ENCODE measurements at places on chromosomes 2 and 18.

DNA sequence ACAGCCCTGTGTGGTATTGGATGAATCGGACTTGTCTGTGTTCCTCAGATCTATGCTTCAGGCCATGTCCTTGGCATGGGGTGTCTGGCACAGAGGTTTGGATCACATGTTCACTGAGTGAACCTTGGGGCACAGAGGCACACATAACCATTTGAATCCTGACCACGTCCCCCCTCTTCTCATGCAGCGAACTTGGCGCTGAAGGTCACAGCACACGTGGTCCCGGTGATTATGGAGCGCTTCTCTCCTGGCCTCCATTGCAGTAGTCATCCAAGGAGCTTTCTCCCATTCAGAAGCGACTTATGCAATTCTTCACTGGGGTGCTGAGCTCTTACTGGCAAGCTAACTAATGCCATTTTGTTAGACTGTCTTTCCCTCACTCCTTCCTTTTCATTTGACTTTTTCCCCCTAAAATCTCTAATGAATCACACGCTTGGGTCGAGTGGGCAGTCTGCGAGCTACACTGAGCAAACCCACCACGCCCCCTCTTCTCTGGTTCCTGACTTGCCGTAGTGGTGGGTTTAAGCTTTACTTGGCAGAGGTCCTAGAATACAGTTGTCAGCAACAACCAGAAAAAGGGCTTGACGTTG, 59.4 kb downstream of the KCNG2 start:
- no peak for DNase-seq

GRCh38 chr2:74742471-74742870, 88.4 kb downstream of the SEMA4F start:
- DNase-seq, result no peak

- no peak for DNase-seq
Measured at GRCh38 chr2:1505031-1505441, 91.8 kb downstream of the TPO start.

GRCh38 chr2:119280680-119281079, 57.0 kb downstream of the STEAP3 start:
- DNase-seq, result no peak

GRCh38 chr2:719734-720133, 42.5 kb upstream of the TMEM18 start:
- no peak for DNase-seq

GRCh38 chr2:2681711-2682251, 350.7 kb upstream of the MYT1L start:
- DNase-seq, result peak; percentile 31

DNA sequence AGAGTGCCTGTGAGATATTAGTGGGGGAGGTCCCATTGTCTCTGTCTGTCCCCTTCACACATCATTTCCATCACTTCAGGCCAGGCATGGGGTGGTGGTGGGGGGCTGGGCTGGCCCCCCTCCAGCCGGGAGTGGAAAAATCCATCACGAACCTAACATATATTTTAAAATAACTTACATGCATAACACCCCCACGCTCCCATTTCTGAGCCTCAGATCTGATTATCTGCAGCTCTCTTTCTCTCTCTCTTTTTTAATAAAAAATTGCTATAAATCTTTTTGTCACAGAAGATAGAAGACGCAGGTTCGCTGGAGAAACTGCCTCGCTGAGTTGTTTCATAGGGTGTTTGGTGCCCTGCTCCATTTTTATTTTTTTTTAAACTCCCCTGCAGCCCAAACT, 159.8 kb downstream of the CELF4 start:
- DNase-seq, result no peak

DNA sequence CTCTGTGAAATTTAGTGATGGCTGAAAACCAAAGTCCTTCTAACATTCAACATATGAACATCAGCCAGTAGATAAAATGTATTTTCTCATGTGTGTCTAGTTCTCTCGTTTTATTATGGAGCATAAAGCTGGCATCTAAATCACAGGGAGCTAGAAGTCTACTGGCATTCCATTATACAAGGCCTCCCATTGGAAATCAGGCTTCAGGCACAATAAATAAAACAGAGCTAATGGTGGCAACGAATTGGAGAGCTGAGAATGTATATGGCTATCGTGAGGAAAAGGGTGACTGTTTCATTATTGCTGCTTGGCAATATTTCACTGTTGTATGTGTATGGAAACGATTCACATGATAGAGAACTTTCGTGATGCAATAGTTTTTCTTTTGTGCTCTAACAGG, 62.4 kb downstream of the SLC5A7 start:
- DNase-seq, result no peak

GRCh38 chr2:108449410-108450130, 564 bp downstream of the GCC2 start:
- DNase-seq, result peak; percentile 53

GRCh38 chr2:50143822-50144575, 887.9 kb downstream of the NRXN1 start:
- peak; percentile 10 for DNase-seq

DNA sequence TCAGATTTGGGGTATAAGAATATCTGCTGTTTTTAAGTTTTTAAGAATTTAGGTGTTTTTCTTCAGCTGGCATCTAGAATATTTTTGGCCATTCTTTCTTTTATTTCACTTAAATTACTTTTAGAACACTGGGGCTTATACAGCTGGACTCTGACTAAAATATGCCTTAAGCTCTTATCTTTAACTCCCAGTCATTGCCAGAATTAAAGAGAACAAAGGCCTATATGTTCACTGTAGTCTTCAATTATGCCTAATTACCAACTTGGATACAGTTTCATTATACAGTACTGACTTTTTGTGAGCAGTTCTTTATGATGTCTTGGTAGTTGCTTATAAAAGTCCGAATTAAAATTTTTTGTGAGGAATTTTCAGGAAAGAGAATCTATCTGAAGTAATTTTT, 192.8 kb downstream of the ZNF407 start:
- no peak for DNase-seq

DNA sequence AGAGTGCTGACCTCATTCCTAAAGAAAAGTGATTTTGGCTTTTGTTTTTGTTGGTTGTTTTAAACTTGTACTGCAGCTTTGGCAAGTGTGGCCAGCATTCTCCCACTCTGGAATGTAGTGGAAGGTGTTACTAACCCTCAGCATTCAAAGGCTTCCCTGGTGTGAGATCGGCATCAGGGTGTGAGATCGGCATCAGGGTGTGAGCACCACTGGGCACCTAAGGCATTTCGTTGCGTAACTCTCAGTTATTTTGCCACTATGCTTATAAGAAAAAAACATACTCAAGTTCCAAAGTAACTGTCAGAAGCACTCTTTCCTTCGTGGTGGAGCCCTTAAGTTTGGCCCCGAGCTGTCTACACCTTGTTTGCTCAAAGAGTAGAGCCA, 1.7 kb downstream of the CYBRD1 start:
- DNase-seq, result no peak

DNA sequence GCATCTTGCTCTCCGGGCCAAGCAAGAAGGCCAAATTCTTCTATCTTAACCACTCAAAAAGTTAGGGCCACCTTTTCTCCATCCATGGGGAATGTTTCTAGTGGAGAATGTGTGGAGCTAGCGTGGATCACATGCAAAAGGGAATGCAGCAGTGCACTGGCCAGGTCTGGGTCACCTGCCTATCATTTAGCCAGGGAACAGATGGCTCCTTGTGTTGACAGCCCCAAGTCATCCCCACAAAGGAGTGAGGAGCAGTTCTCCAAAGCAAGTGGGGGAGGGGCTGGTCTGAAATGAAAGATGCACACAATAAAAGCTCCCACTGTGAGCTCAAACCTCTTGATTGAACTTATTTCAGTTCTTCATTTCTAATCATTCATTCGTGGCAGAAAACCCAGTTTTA, 19.1 kb downstream of the EPB41L3 start:
- DNase-seq, result no peak

DNA sequence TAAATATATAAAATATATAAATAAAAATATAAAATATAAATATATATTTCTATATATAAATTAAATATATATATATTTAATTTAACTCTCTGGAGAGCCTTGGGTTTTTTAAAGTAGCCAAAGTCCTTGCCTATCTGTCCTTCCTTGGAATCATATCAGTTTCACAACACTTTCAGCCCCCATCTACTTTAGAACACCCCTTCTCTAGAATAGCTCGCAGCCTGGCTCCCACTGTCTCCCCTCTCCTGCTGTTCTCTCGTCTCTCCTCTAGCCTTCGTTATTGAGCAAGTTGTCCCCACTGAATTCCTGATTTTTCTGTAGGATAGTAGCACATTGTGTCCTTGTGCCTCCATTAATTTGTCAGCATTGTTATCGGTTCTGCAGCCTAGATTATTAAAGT, 677.0 kb downstream of the RNF144A start:
- no peak for DNase-seq

- no peak for DNase-seq
Measured at GRCh38 chr2:195434346-195434745, 222.7 kb upstream of the SLC39A10 start.

- DNase-seq, result no peak
Measured at GRCh38 chr2:72362733-72363132, 215.1 kb upstream of the CYP26B1 start.
